ENCODE measurements at places on chromosomes 16 and 17.

GRCh38 chr16:49600536-49600935 lies 226.9 kb downstream of the C16orf78 start:
- DNase-seq: no peak

- DNase-seq: no peak
Measured at GRCh38 chr16:6692874-6693273, 639.8 kb upstream of the RBFOX1 start.

GRCh38 chr17:36946726-36947091 lies 2.0 kb upstream of the AATF start:
- DNase-seq: no peak

GRCh38 chr16:20624882-20625807 lies 49.0 kb upstream of the ACSM2B start:
- DNase-seq: no peak

GRCh38 chr17:67004181-67004580 lies 39.7 kb downstream of the CACNG4 start:
- DNase-seq: no peak

DNA sequence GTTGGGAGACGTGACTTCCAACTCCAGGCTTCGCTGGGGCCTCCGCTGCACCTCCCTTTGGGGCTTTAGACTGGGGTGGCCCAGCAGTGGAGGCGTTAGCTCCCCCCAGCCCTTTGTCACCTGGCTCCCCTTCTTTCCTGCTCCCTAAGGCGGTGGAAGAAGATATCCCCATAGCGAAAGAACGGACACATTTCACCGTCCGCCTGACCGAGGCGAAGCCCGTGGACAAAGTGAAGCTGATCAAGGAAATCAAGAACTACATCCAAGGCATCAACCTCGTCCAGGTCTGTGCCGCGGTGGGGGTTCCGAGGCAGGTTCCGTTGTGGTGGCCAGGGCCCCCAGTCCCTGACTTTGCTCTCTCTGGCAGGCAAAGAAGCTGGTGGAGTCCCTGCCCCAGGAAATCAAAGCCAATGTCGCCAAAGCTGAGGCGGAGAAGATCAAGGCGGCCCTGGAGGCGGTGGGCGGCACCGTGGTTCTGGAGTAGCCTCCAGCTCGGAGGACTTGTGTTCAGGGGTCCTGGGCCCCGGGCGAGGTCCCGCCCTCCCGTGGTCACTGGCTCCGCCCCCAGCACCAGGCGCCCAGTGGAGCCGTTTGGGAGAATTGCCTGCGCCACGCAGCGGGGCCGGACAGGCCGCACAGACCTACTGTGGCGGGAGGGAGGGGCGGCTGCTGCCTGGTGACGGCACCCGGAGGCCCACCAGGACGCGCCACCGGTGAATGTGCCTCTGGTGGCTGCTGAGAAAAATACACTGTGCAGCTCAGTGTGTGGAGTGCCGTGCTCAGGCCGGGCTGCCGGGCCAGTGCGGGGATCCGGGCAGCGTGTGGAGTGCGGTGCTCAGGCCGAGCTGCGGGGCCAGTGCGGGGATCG lies 3.8 kb downstream of the MRPL12 start:
- DNase-seq: no peak

GRCh38 chr17:10226930-10227695 lies 28.7 kb upstream of the GAS7 start:
- peak; percentile 19 for DNase-seq

GRCh38 chr16:87000001-87000400 lies 317.2 kb downstream of the C16orf95 start:
- DNase-seq: no peak

DNA sequence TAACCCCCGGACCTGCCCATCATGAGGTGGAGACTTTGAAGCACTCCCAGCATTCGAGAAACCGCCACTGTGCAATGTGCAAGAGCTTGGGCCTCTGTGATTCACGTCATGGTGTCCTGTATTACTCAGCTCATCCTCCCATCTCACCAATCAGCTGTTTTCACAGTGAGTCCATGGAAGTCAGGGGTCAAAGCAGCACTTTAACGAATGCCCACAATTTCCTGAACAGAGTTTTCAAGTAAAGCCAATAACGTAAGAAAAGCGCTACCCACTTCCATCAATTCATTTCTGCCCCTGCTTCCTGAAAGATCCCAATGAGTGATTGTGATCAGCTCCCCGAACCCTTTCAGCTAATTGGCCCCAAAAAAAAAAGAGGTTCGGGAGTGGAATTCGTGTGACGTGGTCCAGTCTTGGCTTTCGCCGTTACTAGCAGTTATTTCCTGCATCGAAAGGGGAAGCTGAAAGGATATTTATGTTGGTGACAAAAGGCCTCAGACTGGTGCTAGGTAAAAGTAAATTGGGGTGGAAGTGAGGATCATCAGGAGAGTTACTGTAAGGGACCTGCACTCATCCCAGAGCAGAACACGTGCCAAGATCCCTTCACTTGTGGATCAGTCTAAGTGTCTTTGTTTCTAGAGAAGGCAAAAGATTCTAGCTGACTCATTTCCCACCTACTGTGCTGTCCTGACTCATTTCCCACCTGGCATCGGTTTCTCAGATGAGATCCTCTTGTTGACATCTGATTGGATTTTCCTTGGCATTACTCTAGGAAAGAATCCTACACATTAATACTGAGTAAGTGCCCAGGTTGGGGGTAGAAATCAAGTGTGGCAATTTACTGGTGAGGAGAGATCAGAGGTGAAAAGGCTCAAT lies 136.7 kb upstream of the NUDT7 start:
- DNase-seq: peak; percentile 51

DNA sequence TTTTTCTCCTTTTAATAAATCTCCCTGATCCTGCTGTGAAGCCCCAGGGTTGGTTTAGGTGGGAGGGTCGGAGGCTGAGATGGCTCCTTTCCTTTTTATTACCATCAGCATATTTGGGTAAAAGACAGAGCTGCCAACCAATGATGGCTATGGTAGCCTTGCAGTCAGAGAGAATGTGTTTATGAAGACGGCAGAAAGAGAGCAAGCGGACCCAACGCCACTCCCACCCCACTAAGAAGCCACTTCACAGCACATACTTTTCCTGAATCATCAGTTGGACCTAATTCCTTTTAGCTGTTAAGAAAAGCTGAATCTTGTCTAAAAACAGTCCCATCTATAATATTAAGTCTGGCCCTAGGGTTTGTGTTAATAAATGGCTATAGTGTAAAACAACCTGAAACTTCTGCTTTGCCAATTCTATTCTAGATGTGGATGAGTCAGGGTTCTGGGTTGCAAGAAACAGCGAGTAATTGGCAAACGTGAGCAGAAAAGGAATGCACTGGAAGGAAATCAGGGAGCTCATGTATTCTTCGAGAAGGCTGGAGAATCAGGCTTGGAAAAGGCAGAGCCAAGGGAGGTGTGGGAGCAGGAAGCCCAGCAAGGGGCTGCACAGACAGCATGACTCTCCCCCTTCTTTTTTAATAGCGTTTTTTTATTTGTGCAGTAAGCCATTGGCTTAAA lies 34.0 kb upstream of the PRKCA start:
- DNase-seq: peak; percentile 29

- no peak for DNase-seq
Measured at GRCh38 chr17:62052765-62053338, 12.2 kb downstream of the MED13 start.

GRCh38 chr16:11316331-11317015 lies 28.8 kb upstream of the RMI2 start:
- no peak for DNase-seq

DNA sequence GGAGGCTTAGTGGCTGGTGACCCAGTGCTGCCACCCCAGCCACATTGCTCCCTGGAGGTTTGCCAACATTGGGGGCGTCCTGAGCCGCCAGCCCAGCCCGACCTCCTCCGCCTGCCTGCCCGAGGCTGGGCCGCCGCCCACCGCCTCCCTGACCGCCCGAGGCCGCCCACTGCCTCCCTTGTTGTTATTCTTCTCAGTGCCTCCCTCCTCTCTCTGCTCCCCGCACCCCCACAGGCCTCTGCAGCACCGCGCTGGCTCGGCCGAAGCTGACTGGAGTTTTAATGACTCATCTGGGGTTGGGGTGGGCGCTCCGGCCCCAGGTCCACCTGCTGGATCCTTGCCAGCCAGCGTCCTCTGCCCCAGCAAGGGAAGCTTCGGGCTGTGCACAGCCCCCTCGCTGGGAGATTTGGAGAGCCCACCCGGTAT lies 102.5 kb downstream of the RBFOX3 start:
- no peak for DNase-seq

DNA sequence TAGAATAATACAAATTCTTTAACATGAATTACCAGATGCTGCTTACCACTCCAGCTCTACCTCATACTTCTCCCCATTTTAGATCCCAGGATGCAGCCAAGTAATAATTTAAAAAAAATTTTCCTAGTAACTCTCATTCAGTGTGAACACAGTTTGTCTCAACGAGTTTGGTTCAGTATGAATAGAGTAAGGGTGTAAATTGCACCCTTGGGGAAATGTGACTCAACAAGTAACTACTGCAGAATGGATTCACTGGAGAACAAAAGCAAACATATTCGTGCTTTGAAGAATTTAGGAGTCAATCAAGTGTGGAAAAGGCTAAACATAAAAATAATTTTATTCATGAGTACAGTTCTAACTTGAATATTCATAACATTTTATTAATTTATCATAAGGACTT lies 23.0 kb downstream of the KCNJ16 start:
- DNase-seq: no peak

DNA sequence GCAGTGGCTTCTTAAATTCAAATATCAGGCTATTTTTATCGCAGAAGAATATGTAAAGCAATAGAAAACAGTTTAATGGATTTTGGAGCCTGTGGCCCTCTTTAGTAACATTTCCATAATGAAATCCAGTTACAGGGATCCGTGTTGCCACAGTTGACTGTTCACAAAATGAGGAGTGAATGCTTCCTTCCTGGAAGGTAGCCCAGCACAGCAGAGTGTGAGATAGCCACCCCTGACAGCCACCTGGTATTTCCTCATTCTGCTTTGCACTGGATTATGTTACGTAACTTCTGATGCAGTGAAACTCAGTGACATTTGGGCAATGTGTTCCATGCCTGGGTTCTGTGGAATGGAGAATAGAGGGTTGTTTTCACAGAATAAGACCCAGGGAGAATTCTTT lies 517.2 kb downstream of the RBFOX1 start:
- no peak for DNase-seq

GRCh38 chr17:9465210-9465921 lies 110.3 kb downstream of the STX8 start:
- no peak for DNase-seq

DNA sequence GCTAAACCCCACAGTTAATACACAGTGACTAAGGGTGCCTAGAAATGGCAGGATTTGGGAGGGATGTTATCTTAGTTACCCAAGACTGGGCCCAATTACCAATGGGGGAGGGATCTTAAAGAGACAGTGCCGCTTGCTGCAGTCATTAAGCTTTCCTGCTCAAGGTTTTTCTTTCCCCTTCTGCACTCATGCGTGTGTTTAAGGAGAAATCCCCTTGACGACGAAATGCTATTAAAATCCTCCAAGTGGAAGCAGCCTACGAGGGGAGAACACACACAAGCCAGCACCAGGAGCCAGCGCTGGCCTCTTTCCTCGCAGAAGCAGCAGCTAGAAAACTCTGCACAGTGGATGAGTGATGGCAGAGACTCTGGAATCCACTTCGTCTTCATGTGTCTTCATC lies 22.0 kb downstream of the SALL1 start:
- no peak for DNase-seq

GRCh38 chr17:78592991-78593329 lies 15.8 kb upstream of the DNAH17 start:
- no peak for DNase-seq

DNA sequence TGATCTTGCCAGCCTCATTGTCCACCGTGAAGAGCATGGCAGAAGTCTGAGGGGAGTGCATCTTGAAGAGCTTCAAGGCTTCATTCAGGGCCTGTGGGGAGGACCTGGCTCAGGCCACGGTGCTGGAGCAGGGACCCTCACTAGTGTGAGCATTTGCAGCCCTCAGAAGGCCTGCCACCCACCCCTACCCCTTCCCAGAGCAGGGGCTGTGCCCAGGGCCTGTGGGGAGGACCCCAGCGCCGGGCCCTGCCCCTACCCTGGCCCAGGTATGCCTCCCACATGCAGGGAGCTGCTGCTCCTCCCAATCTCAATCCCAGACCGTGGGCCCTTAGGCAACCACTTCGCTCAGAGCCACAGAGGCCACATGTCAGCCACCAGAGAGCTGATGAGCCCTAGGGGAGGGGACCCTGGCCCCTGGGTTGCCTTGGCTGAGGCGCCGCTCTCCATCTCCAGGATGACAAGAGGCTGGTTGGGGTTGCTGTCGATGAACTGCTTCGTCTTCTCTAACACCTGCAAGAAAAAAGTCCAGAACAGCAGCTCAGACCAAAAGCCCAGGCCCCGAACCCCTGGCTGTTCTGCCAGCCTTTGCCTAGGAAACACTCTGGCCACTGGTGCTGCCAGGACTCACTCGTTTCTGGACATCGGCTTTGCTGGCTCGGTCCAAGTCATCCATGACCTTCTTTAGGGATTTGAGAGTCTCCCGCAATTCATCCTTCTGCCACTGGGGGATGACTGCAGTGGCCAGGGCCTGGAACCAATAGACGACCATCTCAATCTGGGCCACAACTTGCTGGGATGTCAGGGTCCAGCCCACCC lies 1.8 kb upstream of the EXOSC6 start:
- no peak for DNase-seq

GRCh38 chr17:46061435-46061834 lies 62.4 kb downstream of the STH start:
- peak; percentile 41 for DNase-seq

DNA sequence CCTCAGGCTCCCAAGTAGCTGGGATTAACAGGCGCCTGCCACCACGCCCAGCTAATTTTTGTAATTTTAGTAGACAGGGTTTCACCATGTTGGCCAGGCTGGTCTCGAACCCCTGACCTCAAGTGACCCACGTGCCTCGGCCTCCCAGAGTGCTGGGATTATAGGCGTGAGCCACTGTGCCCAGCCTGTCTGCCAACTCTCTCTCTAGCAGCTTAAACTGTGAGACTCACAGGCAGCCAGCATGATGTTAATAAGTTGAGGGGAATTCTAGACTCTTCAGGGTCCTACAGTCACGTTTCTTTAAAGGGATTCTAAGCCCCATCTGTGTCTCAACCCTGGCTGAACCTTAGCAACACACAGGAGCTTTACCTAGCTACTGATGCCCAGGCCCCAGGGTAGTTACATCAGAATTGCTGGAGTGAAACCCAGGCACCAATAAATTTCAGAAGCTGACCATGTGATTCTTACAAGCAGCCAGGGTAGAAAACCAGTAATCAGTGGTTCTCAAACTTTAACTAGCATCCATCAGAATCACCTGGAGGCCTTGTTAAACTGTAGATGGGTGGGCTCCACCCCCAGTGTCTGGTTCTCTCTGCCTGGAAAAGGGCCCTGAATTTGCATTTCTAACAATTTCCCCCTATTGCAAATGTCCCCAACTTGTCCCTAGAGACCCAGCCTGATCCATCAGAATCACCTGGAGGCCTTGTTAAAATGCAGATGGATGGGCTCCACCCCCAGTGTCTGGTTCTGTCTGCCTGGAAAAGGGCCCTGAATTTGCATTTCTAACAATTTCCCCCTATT lies 30.7 kb downstream of the GPRC5B start:
- DNase-seq: no peak

DNA sequence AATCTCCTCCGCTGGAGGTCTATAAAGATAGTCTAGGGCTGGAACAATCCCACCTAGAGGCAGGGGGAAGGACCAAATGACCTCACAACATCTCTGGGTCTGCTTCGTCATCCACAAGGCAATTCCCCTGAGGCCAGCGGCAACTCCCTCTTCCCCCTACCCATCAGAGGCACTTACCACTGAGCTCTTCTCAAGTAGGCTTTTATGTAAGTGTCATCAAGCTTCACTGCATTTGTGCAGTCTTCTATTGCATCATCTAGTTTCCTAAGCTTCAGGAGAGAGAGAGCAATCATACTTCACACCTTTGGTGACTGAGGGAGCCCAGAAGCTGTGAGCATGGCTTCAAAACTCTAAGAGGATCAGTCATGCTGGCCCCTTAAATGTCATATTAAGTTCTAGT lies 21.0 kb downstream of the CNP start:
- DNase-seq: no peak

Data from SW 1271 (cell line).